Fibroblast of mammary gland (primary cell): ENCODE measurements at places on chromosomes 7 and 10.
A peak's percentile ranks its signal among the peaks of the same experiment; 100 is the strongest.

GRCh38 chr10:78301481-78301880, 267.8 kb downstream of the RPS24 start:
- DNase-seq: no peak

DNA sequence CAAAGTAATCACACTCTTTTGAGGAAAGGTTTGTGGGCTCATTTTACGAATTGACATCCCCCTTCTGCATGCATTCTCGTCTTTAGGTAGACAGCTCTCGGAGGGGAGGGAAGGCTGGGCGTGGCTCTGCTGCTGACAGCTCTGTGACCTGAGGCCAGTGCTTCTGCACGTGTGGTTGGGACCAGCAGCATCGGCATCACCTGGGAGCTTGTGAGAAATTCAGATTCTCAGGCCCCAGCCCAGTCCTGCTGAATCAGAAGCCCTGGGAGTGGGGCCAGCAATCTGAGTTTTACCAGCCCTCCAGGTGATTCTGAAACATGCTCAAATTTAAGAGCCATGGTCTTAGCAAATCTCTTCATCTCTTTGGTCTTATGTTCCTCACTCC, 89.4 kb downstream of the JCAD start:
- no peak for DNase-seq

- DNase-seq: peak; percentile 41
These were observed 59.0 kb downstream of the GNA12 start for GRCh38 chr7:2785071-2785500.

DNA sequence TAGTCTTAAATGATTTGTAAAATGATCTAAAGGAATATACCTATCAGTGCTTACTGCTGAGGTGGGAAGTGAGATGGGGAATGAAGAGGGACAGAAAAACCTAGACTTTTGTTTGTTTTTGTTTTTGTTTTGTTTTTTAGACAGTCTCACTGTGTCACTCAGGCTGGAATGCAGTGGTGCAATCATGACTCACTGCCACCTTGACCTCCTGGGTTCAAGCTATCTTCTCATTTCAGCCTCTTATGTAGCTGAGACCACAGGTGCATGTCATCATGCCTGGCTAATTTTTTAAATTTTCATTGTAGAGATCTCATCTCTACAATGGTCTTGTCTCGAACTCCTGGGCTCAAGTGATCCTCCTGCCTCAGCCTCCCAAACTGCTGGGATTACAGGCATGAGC, 116.4 kb upstream of the SEM1 start:
- DNase-seq: no peak

GRCh38 chr7:134811765-134812164, 32.3 kb downstream of the CALD1 start:
- DNase-seq: peak; percentile 72

GRCh38 chr7:18577096-18577771, 81.7 kb downstream of the HDAC9 start:
- DNase-seq: no peak

DNA sequence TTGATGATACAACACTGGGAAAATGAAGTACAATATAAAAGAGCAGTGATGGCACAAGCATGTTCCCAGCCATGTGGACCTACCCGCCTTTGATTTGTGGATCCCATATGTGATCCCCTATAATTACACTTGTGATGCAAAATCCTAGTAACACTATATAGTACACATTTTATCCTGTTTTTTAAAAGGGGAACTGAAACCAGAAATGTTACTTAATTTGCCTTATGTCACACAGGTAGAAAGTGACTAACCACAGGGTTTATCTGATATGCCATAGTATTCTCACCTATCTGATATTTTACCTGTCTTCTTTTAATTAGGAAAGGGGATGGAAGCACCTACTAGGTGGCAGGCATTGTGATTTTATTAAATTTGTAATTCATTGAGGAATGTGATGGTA, 35.0 kb downstream of the ARMC3 start:
- DNase-seq: no peak

DNA sequence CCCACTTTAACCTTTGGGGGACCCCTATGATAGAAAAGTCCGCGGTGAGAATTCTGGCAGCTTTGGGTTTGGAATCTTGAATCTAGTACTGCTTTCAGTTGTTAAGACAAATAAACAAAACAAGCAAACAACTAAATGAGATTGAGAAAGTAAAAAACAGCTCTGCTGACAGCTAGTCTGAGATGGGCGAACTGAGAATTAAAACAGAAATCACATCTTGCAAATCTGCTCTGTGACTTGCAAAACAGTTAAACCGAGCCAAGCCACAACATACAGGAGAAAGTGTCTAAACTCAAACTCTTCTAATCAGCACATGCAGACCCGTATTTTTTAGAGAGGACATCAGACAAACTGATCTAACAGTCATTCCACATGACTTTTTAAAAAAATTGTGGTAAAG, 110.4 kb downstream of the SH2D4B start:
- DNase-seq: no peak

- DNase-seq: no peak
These were observed 132.5 kb upstream of the WNT16 start for GRCh38 chr7:121196286-121196685.

DNA sequence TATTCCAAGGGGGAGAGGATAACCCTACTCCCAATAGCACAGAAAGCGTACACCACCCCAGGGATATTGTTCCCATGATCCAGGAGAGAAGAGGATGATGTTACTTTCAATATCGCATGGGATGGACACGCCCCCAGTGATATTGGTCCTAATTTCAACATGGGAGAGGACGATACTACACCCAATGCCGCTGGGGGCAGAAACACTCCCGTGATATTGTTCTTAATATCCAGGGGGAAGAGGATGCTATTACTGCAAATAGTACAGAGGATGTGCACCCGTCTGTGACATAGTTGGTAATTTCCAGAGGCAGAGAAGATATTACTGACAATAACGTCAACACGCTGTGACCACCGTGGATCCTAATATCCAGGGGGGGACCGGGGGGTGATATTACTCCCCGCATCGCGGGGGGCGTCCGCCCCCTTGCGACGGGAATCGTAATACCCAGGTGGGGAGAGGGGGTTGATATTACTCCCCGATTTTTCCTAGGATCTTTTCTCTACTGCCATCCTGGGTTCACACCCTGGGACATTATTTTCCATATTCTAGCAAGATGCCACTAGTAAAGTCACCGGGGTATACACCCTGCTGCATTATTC, 16.6 kb downstream of the MEIG1 start:
- DNase-seq: peak; percentile 6

DNA sequence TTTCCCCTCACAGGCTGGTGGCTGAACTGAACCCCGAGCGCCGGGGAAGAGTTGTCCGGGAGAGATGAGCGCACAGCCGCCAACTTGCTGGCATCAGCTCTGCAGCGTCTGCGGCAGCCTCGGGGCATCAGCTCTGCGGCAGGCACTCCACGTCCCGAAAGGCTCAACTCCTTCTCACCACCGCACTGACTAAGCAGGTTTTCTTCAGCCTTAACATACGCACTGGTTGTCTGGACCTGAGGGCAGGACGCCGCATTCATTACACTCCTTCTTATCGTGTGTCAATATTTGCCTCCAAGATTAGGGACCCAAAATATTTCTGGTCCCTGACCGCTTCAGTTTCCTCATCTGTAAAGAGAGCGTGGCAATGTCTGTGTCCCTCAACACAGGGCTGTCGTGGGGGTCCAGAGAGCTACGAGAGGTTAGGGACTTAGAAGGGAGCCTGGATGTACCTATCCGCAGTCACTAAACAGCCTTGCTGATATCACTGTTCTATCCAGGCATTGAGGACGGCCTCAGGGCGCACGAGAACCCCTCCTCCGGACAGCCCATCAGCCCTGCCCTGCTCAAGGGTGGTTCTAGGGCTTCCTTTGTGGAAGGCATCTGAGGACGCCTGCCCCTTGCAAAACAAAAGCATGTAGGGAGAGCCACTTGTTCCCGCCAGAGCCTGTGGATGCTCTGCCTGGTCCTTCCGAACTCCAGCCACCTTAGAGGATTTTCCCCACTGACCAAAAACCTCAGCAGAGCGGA, 42.8 kb upstream of the FIGNL1 start:
- no peak for DNase-seq

GRCh38 chr7:151031011-151031410, 2.8 kb downstream of the ABCB8 start:
- DNase-seq: no peak

GRCh38 chr10:73093922-73094850, 2.5 kb downstream of the P4HA1 start:
- DNase-seq: peak; percentile 20

- no peak for DNase-seq
These were observed 18.1 kb upstream of the CNNM2 start for GRCh38 chr10:102900006-102900405.

DNA sequence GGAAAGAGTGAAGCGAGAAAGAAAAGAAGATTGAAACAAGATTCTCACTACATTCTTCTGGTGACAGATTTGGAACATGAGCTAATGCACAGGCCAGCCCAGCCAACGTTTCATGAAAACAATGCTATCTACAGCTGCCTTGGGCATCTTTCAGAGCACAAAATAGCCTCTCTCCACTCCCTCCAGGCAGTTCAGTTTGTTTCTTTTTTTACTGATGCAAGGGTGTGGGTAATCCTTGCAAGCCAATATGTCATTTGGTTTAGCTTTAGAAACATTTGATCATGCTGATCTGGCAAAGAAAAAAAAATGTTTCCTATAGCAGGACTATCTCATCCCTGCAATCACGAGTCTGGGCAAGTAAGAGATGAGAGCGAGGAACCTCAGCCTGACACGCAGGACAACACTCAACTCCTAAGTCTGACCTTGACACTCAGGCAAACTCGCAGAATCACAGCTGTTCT, 35.9 kb downstream of the SVIL start:
- DNase-seq: peak; percentile 40

DNA sequence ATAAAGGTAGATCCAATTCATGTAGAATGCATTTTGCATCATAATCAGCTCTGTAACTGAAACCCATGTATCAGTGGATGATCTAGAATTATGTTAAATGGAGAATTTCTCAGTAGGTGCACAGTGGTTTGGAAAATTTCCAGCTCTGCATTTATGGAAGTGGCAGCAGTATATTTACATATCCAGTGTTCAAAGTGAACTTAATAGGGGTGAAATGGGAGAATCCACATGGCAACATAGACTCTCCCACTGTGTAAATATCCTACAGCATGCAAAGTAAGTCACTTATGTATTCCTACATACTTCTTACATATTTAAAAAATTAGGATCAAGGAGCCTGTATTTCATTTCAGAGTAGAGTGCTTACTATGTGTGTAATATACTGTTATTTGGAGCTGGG, 35.3 kb downstream of the CDC14C start:
- DNase-seq: no peak

GRCh38 chr7:141039376-141039775, 24.6 kb upstream of the MRPS33 start:
- no peak for DNase-seq

DNA sequence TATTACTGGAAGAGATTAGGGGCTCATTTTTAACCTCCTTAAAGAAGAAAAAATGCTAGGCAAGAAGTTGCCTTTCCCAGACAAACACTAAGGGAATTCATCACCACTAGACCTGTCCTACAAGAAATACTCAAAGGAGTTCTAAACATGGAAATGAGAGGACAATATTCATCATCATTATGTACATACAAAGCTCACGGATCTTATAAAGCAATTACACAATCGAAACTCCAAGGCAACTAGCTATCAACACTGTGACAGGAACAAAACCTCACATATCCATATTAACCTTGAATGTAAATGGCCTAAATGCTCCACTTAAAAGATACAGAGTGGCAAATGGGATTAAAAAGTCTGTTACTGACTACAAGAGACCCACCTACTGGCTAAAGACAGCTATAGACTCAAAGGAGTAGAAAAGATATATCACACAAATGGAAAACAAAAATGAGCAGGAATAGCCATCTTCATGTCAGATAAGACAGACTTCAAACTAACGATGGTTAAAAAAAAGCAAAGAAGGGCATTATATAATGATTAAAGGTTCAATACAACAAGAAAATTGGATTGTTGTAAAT, 246.6 kb downstream of the ADRA2A start:
- DNase-seq: peak; percentile 1

GRCh38 chr10:85457191-85457590, 909.4 kb downstream of the GRID1 start:
- no peak for DNase-seq

- DNase-seq: no peak
These were observed 5.2 kb downstream of the DLG5 start for GRCh38 chr10:77921395-77921794.

DNA sequence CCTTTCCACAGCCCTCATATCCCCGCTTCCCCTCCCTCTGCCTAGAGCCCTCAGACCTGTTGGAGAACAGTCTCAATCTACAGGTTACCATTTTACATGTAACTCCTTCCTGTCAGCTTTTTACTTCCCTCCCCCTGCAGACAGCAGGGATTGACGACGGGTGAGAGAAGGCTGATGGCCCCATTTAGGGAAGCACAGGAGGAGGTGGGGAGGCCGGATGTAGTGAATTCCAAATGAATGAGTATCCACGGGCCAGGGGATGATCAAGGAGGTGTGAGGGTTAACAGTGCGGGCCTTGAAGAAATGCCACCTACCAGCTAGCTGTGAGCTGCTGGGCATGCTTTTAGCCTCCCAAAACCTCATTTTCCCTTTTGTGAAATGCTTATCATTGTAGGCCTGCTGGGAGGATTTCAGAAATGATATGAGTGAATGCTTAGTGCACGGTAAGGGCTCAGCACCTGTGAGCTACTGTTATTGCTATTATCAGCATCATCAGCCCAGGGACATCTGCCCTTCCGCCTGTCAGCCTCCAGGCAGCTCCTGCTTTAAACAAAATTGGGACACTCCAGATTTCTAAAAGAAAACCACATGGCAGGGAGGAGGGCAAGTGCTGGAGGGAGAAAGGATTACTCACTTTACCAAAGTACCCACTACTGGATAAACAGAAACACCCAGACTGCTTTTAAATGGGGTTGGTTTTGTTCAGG, 6.5 kb upstream of the NANOS1 start:
- peak; percentile 75 for DNase-seq

DNA sequence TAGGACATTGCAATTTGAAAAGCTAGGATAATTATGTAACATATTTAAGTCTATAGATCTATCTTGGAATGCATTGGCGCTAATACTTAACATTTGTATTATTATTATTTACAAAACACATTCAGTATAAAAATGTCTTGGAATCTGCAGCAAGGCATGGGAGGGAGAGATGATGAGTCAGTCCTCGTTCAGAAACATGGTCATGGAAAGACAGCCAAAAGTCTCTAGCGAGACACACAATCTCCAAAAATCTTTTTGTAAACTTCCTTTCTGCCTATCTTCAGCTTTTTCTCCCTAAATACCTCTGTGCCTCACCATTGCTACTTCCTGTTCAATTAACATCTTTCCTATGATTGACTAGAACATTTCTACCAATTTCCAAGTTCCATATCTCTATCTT, 188.4 kb upstream of the CACNA2D1 start:
- DNase-seq: peak; percentile 40

GRCh38 chr7:94205529-94205928, 189.2 kb upstream of the COL1A2 start:
- DNase-seq: peak; percentile 38

DNA sequence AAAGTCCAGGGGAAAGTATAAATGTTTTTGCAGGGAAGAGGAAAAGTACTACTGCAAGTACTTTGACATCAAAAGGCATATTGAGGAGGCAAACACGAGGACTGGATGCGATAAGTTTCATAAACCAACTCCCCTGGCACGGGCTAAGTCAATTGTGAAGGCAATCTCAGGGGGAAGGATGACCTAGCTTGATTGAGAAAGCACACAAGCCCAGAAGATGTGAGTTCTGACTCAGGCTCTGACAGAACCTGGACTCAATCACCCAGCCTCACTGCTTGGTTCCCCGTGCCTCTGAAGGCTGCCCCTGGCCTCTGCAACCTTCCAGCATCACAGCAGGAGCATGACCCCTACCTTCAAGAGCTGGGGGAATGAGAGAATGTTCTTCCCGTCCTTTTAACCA, 93.2 kb upstream of the ZNF438 start:
- peak; percentile 73 for DNase-seq

GRCh38 chr10:91627344-91628102, 5.3 kb downstream of the PPP1R3C start:
- DNase-seq: no peak
